ENCODE measurements at places on chromosomes 6 and 20.

GRCh38 chr6:43295456-43295855, 2.6 kb upstream of the SLC22A7 start:
- no peak for DNase-seq

DNA sequence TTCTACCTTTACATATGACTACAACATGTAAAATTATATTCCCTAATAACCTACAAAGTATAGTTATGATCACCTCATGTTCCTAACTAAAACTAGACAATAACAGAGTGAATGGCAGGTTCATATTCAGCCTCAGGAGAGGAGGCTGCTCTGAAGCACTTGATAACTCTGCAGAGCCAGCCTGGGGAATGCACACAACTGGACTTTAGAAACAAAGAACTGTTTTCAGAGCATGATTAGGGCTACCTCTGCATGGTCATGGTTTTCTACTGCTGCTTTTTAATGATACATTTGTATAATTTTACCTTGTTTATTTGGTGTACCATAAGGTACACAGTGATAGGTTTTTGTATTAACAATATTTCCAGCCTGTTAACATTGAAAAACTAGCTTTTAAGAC, 50.3 kb downstream of the TRPC4AP start:
- DNase-seq: no peak

DNA sequence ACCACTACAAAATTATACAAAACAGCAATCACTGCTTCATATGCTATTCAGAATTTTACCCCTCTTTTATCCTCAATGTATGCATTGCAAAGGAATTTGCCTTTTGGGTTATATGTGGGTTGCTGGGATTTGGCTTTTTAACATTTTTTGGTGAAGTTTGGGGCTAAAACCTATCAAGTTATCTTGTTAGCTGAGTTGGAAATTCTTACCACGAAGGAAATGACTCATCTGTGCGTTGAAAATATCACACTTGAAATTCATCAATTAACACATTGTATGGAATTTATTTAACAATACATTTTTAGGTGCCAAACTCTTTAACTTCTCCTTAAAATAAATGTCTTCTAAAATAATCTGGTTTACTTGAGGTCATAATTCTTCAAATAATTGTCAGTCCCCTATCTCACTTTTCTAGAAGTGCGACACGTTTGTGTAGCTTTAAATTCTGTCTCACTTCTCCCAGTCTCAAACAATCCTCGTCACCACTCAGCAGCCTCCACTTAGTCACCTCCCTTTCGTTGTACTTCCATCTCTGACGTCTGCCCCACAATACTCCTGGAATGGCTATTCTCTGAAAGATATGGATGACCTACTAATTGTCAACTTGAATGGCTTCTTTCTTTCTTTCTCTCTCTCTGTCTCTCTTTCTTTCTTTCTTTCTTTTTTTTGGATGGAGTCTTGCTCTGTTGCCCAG, 88.5 kb downstream of the PHACTR1 start:
- no peak for DNase-seq

DNA sequence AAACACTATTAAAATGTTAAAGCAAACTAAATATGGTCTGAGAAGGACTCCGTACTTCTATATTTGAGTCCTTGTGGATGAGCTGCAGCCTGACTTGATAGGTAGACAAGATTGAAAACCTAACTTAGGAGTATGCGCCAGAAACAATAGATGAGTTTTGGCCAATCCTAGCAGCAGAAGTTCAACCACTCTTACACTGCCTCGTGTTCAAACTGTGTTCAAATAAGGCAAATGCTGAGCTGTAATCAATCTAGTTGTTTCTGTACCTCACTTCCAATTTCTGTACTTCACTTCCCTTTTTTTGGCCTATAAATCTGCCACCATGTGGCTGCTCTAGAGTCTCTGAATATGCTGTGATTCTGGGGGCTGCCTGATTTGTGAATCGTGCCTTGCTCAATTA, 13.2 kb upstream of the SERINC1 start:
- no peak for DNase-seq

GRCh38 chr20:36547186-36548005, 6.1 kb downstream of the MYL9 start:
- DNase-seq: no peak

- no peak for DNase-seq
Observed at GRCh38 chr6:167726043-167726621, 100.6 kb upstream of the AFDN start.

DNA sequence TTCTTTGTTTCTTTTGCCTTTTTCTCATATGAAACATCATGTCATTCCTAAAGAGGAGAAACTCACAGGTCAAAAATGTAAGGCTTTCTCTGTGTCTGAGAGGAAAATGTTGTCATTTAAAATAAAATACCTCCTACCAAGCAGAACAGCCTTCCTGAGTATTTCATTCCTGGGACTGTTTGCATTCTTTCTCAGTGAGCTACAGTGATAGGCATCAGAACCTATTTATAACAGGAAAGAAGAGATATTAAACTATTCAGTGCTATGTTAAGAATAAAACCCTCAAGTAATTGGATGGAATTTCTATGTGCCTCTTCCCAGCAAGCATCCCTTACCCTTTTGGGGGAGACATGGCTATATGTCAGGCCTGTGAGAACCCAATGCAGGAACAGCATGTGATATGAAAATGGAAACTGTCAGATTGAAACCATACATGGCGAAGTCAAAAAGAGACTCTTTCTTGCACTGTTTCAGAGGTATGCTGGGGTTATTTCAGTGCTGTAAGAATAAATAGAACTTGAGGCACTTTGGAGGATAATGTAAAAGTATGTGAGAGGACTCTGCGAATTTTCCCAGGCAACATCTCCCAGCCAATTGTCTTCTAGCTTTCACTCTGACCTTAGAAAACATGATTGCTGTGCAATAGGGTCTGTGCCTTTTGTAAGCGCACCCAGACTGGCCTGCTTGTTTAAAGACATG, 133.8 kb upstream of the CCN2 start:
- no peak for DNase-seq

DNA sequence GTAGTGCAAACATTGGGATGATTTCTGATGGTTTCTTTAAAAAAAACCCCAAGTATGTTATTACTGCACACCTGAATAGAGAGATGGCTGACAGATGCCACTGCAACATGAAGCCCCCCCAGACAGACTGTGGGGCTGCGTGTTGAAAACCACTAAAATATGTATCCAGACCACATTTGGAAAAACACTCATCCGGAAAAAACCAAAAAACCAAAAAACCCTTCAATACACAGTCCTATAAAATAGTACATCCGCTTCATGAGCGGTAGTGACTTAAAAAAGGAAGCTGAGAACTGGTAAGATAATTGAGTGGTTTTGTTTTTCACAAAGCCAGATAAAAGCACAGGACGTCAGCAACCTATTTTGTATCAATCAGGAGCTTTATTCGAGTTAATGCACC, 47.1 kb upstream of the EDN3 start:
- no peak for DNase-seq

DNA sequence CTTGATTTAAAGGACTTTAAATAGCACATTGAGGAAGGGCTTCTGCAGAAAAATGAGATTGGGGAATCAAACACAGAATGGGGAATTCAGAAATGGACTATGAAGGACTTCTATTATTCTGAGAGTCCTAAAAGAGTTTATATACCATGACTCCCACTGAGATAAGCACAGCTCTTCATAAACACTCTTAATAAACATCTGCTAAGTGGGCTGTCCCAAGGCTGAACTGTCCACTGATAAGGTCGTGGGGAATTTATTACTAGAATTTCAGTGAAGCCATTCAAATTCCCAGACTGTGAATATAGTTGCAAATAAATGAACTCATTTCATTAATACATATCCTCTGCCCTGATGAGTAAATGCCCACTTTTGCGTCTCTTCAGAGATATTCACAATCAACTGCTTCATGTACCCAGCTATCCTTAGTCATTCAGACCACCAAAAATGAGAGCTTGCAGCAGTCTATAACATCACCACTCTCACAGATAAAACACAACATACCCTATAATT, 468.2 kb upstream of the RUNX2 start:
- DNase-seq: no peak

- DNase-seq: no peak
Observed at GRCh38 chr6:16742116-16742515, 19.1 kb downstream of the ATXN1 start.

- no peak for DNase-seq
Observed at GRCh38 chr6:160788806-160789205, 86.8 kb downstream of the PLG start.

DNA sequence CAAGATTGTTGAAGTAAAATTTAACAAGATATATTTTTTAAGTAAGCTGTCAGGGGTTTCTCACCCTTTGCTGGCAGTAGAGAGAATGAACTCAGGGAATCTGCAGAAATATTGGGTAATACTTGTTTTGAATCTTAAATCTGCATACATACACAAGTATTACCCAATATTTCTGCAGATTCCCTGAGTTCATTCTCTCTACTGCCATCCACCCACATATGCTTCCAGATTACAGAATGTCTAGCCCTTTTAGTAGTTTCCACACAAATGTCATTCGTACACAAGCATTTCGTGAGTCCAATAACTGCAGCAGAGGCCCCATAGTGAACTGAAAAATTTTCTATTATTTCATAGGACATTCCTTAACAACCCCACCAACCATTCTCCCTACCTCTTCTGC, 69.6 kb upstream of the TNFRSF21 start:
- DNase-seq: no peak

DNA sequence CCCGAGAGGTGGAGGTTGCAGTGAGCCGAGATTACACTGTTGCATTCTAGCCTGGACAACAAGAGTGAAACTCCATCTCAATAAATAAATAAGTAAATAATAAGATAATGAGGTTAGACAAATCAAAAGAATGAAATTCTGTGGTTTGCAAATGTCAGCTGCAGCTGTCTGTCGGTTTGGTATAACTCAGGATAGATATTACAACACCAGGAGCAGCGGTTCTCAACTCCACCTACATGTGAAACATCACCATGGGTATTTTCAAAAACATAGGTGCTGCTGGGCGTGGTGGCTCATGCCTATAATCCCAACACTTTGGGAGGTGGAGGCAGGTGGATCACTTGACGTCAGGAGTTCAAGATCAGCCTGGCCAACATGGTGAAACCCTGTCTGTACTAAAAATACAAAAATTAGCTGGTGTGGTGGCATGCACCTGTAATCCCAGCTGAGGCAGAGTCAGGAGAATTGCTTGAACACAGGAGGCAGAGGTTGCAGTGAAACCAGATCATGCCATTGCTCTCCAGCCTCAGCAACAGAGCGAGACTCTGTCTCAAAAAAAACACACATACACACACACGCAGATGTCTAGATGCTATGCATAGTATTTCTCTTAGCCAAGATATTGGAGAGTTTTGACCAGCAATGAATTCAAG, 126.1 kb upstream of the LAMP5 start:
- DNase-seq: no peak

GRCh38 chr6:96562886-96563285, at the start of gene FHL5:
FHL5 (plus strand) TSS chr6:96563128; CDS start chr6:96603614, 40,486 bp downstream.
- DNase-seq: no peak

DNA sequence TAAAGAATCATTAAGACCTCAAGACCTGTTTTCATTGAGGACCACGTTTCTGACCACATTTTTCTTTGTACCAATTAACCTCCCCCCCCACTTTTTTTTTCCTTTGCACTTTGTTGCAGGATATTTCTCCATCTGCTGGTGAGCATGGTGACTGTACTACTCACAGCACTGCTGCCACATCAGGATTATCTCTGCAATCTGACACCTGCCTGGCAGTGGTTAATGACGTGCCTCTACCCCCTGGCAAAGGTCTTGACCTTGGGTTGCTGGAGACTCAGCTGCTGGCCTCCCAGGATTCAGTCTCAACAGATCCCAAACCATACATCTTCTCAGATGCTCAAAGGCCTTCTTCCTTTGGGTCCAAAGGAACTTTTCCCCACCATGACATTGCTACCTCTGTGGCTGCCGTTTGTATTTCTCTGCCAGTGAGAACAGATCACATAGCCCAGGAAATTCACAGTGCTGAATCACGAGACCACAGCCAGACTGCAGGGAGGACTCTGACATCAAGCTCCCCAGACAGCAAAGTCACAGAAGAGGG, 46.6 kb upstream of the EDN3 start:
- no peak for DNase-seq

Data from posterior cingulate gyrus (tissue), 11 donors.